ENCODE measurements at places on chromosomes 2 and 18.

DNA sequence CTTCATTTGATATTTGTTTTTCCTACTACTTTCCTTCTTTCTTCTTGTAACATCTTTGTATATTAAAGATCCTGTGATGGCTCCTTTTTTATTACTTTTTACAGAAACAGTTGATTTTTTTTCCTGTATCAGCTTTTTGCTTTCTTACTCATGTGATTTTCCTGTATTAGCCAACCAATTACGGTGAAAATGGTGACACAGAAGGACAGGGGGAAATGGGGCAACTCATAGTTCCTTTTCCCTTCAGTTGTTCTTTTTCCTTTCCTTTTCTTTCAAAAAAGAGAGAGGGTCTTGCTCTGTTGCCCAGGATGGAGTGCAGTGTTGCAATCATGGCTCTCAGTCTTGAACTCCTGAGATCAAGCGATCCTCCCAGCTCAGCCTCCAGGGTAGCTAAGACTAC, 117.8 kb downstream of the ATL2 start:
- no peak for DNase-seq

GRCh38 chr2:26191316-26192159, 18.6 kb downstream of the GAREM2 start:
- no peak for DNase-seq

- no peak for DNase-seq
Observed at GRCh38 chr18:59629894-59630293, 67.3 kb downstream of the CCBE1 start.

GRCh38 chr2:118490330-118490729, 357.1 kb downstream of the EN1 start:
- no peak for DNase-seq

GRCh38 chr2:20946468-20946867, 97.4 kb downstream of the APOB start:
- DNase-seq = no peak

All from Right ventricle myocardium inferior (tissue), 1 donor.